ENCODE measurements at places on chromosomes 1 and 21. TPM values are rescaled to one million over a fixed set of nuclear protein-coding genes. Genes with fewer than 3 reads are reported as not detected.

GRCh38 chr1:163863731-163864130 is 542.0 kb downstream of the NUF2 start:
- no peak for DNase-seq
- H3K27me3 ChIP-seq: no peaks in the 10 kb centered on the region
- H3K4me1 ChIP-seq: no peaks in the 10 kb centered on the region
- no peak overlapping the region for H3K4me3 ChIP-seq

DNA sequence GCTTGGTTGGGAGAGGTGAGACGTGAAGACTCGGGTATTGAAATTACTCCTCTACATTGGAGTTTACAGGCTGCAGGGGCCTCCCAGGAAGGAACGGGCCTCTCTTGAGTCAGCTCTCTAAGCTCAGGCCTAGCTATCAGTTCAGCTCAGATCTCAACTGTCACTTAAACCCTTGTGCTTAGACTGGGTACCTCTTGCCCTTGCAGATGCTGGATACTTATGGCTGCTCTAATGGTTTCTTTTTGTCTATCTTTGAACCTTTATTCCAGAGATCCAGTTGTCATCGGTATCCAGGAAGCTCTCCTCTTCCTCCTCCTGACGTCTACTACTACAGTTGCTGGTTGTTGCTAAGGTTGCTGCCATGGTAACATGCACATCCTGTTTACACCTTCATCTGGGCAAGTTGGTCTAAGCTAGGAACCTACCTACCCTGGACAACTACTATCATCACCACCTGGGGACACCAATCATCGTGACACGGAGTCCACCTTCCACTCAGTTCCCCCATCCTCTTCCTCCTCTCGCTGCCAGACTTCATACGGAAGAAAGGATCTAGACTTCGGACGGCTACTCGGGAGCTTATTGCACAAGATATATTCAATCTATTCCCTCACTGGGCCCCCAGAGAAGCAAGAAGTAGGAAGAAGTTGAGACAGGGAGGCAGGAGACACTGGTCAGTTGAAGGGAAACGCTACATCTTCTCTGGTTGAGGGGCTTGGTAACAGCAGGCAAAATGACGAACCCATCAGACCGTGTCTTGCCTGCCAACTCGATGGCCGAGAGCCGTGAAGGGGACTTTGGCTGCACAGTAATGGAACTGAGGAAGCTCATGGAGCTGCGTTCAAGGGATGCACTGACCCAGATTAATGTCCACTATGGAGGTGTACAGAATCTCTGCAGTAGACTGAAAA is 56.1 kb downstream of the ATP2B4 start:
- H3K4me3 ChIP-seq: no peak overlapping the region
- H3K36me3 ChIP-seq: peaks cover 7% of the 10 kb centered on the region
- H3K4me1 ChIP-seq: no peaks in the 10 kb centered on the region
- no peak for DNase-seq
- no peaks in the 10 kb centered on the region for H3K27me3 ChIP-seq

DNA sequence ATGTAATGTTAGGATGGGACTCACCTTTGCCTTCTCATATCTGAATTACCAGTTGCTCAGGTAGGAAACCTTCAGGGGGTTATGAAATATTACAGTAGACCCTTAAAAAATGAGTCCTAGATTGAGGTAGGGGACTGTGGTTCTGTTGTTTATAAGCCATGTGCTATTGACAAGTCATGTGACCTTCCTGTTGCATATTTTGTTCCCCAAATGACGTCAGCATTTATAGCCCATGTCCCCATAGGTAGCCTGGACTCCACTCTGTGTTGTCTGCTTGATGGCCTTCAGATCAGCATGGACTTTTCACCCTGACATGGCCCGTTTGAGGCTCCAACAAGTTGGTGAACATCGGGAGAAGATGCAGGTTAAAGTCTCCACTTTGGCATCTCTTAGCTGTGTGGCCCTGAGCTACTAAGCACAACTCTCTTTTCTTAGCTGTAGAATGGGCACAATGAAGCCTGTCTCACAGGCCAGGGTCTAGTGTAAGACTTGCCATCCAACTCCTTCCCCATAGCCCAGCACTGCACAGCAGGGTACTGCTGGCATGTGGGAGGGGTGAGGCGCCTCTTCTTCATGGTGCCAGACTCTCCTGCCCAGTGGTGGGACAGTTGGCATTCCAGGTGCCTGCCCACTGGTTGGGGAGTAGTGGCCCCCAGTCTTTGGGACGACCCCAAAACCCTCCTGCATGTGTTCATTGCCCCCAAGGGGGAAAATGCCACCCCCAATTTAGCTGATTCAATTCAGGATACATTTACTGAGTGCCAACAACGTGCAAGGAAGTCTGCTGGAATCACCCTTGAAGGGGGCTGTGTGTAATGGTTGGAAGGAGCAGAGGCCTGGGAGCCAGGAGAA is 36.1 kb upstream of the TTC22 start:
- no peak for DNase-seq
- H3K27ac ChIP-seq: no peak overlapping the region
- no peaks in the 10 kb centered on the region for H3K27me3 ChIP-seq

HNRNPCL1 gene
- not detected for total RNA-seq

- H3K27me3 ChIP-seq: no peaks in the 10 kb centered on the region
- DNase-seq: no peak
- no peak overlapping the region for H3K27ac ChIP-seq
- no peak overlapping the region for H3K4me3 ChIP-seq
- H3K4me1 ChIP-seq: no peaks in the 10 kb centered on the region
- H3K36me3 ChIP-seq: no peaks in the 10 kb centered on the region
These were observed 31.7 kb downstream of the SIM2 start for GRCh38 chr21:36730291-36731281.

Data from kidney (tissue), 22 donors.